CD4-positive, alpha-beta T cell (primary cell): ENCODE measurements at places on chromosomes 3 and 15.

DNA sequence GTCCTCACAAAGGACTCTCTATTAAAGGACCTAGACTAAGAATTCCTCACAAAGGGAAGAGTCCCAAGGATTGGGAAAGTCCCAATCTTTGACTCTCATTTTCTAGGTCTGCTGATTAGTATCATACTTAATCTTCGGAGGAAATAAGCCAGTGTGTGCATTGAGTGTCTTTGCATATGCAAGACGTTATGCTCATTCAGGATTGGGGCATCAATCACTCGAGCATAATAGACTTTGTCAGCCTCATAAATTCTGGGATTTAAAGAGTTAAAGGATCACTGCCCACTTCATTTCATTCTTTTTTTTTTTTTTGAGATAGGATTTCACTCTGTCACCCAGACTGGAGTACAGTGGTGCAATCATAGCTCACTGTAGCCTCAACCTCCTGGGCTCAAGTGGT, 154.3 kb downstream of the RBPMS2 start:
- no peak for DNase-seq

DNA sequence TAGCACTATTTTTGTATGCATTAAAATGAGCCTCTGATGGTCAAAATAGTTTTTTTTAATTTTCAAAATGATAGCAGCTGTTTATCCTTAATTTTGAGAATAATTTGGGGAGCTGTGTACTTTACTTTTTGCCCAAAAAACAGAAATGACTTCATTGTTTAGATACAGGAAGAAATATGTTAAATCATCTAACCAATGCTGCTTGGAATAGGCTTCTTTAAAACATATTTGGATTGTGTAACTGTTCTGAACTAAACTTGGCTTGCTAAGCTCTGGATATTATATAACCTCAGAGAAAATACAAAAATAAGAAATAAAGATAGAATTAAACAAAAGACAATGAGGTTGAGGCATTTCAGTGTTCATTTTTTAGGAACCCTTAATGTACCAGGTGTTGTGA, 119.3 kb downstream of the SERPINI1 start:
- no peak for DNase-seq

DNA sequence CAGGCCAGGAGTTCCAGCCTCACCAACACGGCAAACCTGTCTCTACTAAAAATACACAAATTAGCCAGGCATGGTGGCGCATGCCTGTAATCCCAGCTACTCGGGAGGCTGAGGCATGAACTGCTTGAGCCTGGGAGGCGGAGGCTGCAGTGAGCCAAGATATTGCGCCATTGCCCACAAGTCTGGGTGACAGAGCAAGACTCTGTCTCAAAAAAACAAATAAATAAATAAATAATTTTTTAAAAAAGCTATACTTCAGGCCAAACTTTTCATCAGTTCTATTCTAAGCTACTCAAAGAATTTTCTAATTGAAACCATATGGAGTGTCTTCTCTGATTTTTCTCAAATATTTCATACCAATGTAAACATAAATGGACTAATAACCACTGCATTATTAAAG, 43.5 kb downstream of the PHC3 start:
- no peak for DNase-seq

- no peak for DNase-seq
Observed at GRCh38 chr3:107045791-107046190, 331.4 kb upstream of the CCDC54 start.

- no peak for DNase-seq
Observed at GRCh38 chr3:123281406-123281805, 79.7 kb downstream of the SEC22A start.

GRCh38 chr3:107943786-107944523, 146.9 kb downstream of the CD47 start:
- DNase-seq, result peak; percentile 17

GRCh38 chr3:38164643-38164951, 740 bp upstream of the OXSR1 start:
- DNase-seq, result no peak

DNA sequence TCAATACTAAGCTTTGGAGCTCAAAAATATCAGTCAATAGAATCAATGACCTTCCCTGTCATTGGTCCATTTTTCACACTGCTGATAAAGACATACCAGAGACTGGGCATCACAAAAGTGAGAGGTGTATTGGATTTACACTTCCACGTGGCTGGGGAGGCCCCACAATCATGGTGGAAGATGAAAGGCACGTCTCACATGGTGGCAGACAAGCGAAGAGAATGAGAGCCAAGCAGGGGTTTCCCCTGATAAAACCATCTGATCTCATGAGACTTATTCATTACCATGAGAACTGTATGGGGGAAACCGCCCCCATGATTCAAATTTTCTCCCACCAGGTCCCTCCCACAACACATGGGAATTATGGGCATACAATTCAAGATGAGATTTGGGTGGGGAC, 81.9 kb downstream of the ANXA2 start:
- no peak for DNase-seq

GRCh38 chr15:70037292-70037640, 60.5 kb downstream of the TLE3 start:
- no peak for DNase-seq

DNA sequence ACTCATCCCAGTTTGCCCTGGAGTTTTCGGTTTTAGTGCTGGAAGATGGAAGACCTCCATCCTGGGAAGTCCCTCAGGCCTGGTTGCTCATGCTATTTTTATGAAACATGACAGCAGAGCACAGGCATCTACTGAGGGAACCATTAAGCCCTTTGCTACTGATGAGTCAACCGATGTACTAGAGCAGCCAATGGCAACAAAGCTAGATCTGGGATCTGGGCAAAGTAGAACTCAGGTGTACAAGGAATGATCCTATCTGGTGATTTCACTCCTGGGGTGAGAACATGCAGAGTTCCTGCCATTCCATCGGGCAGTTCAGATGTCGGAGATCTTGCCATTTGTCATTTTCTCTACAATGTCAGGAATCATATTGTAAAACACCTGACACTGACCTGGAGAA, 166.2 kb upstream of the NSMCE3 start:
- no peak for DNase-seq

DNA sequence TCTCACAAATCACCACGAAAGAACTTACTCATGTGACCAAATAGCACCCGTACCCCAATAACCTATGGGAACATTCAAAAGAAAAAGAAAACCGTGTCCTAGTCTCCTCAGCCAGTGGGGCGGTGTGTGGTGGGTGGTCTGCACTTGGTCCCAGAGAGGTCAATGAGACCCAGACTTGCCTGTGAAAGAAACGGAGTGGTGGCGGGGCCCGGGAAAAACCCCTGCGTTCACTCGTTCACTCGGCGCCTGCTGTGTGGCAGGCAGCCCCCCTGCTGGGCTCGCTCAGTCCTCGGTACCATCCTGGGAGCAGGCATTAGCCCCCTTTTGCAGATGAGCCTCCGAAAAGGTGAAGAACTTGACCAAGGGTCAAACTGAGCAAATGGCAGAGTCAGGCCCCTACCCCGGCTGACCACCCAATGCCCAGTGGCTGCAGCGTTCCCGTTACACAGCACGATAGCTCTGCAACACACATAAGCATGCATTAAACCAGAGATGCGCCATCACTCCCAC, 36.0 kb downstream of the ZDHHC19 start:
- DNase-seq, result no peak

GRCh38 chr15:31158858-31159569, 57.5 kb upstream of the TRPM1 start:
- no peak for DNase-seq

- DNase-seq, result no peak
Observed at GRCh38 chr3:185444329-185444728, 54.5 kb downstream of the TMEM41A start.

- no peak for DNase-seq
Observed at GRCh38 chr15:50411870-50412269, 12.3 kb upstream of the USP8 start.

DNA sequence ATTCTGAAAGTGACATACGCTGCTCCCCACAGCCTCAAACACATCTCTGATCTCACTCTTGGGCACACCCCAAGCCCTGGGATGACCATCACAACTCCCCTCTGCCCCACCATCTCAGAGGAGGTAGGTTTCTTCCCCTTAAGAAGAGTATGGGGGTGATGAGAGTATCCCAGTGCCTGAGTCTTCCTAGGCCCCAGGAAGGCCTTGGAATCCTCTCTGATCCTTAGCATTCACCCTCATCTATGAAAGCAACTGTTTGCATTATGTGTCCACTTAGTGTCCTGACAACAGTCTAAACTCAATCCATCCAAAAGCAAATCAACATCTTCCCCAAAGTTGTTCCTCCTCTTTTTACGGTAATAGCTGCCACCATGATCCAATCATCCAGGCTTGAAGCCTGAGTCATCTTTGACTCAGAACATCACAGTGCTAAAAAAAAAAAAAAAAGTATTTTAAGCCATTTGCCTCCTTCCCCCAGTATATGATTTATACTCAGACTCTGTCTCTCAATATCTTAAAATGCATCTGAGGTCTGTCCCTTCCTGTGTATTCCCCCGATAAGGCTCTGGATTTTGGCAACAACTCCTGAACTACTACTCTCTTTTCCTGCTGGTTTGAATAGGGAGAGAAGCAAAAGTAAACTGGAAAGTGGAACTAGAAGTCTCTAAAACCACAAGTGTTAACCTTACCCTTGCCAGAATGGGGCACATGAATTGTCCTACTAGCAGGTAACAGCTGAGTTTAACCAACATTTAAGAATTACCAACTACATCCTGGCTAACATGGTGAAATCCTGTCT, 22.5 kb downstream of the POPDC2 start:
- peak; percentile 46 for DNase-seq

GRCh38 chr3:101512646-101513418, at the start of gene SENP7:
TSS of gene SENP7 (minus strand) at chr3:101513212. CDS start at chr3:101513130, 82 bp downstream.
- peak; percentile 65 for DNase-seq

- DNase-seq, result no peak
Observed at GRCh38 chr3:36196058-36196457, 184.2 kb upstream of the STAC start.

DNA sequence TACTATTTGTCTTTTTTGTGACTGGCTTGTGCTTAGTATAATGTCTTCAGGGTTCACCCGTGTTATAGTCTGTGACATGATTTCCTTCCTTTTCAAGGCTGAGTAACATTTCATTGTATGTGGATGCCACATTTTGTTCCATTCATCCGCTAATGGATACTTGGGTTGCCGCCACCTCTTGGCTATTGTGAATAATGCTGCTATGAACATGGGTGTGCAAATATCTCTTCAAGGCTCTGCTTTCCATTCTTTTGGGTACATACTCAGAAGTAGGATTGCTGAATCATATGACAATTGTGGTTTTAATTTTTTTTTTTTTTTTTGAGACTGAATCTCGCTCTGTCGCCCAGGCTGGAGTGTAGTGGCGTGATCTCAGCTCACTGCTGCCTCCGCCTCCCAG, 15.4 kb downstream of the CRTC3 start:
- DNase-seq, result no peak

DNA sequence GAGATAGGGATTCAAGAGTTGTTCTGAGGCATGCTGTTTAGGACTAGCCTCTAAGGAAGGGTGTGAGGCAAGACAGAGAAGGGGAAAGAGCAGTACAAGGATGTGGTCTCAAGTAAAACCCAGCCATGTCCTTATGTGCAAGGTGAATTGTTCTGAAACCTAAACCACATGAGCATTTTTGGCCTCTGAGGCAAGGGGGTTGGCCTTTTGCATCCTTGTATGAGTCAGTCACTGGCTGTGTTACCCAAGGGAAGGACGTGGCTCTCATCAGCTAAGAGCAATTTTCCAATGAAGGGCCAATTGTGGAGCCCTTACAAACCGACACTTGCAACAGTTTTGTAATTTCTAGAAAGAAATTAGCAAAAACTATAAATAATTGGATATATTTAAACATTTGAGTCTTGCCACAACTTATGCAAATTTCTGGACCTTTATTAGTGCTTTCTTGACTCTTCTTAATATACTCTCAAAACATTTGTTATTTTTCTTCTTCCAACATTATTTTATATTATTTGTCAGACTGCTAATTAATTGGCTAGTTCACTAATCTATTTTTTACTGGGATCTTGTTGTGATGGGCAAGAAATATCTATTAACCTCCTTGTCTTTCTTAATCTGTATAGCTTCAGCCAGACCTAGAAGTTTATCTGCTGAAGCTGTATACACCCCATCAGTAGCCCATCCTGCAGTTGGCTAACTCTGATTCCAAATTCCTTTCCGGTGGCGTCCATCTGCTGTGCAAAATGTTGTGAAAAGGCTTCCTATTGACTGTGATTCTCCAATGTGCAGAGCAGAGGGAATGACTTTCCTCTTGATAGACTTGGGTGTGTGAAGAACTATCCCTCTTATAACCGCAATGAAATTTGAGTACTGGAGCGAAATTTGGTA, 97.7 kb upstream of the P2RY1 start:
- DNase-seq, result no peak

DNA sequence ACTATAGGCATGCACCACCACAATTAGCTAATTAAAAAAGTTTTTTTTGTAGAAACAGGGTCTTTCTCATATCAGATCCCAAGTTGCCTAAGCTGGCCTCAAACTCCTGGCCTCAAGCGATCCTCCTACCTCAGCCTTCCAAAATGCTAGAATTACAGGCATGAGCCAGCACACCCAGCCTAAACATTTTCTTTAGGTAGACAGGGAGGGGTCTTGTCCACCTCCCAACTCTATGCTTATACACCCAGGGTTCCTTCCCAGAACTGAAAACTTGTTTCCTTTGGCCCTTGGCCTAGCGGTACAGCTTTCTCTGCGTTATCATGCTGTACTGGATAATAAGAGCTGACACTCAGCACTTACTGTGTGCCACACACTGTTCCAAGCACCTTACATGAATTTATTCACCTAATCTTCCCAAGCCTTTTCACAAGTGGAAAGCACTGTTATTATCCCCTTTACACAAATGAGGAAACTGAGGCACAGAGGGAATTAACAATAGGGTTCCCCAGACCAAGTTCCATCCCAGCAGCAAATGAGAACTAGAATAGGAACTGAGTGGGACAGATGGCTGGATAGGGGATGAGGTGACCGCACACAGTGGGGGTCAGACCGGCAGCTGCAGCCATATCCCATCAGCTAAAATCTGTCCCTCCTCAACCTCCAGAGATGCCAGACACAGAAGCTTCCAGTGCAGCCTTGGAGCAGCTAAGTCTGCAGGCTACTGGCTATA, 150.8 kb downstream of the MEGF11 start:
- no peak for DNase-seq

GRCh38 chr3:122913539-122914100, 113.9 kb downstream of the SEMA5B start:
- DNase-seq, result no peak

- DNase-seq, result no peak
Observed at GRCh38 chr3:196120291-196120951, 38.5 kb upstream of the TFRC start.

DNA sequence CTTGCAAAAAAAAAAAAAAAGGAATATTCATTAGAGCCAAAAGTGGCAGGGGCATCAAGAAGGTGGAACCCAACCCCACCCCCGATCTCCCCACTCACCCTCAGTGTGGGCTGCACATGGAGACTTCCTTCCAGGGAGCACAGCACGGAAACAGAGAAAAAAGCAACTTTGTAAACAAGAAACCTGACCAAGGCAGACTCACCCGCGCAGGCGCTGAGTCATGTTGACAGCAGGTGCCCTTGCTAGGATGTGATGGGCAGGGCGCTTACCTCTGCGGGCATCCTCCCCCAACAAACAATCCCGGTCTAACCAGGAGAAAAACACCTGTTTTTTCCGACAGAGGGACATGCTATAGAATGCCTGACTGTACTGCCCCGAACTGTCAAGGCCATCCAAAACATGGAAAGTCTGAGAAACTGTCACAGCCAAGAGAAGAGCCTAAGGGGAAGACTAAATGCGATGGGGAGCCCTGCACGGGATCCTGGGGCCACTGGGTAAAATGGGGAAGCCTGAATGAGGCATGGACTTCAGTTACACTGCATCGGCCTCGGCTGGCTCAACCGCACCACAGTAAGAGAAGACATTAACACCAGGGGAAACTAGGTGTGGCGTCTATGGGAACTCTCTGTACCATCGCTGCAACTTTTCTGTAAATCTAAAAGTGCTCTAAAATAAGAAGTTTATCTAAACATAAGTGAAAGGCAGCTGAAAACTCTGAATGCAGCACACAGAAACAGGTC, 66.7 kb upstream of the GATA2 start:
- DNase-seq, result no peak
